ENCODE measurements at places on chromosomes 5 and 9.

DNA sequence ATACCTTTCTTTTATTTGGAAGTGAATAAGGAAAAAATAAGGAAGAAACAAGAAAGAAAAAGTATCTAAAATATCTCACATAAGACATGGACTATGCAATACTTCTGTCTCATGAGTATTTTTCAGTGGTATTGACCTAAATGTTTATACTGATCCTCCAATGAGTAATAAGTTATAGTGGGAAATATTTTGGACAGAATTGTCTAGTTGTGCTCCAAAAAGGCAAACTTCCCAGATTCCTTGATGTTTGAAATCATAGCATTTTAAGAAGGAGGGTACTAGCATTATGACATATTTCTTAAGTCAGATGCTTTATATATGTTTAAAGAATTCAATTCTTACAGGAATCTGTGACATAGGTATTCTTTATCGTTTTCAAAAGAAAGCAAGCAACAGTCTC lies 34.5 kb upstream of the BASP1 start:
- no peak for DNase-seq

- peak; percentile 90 for DNase-seq
Observed at GRCh38 chr9:108579757-108580439, 275.9 kb downstream of the ACTL7B start.

DNA sequence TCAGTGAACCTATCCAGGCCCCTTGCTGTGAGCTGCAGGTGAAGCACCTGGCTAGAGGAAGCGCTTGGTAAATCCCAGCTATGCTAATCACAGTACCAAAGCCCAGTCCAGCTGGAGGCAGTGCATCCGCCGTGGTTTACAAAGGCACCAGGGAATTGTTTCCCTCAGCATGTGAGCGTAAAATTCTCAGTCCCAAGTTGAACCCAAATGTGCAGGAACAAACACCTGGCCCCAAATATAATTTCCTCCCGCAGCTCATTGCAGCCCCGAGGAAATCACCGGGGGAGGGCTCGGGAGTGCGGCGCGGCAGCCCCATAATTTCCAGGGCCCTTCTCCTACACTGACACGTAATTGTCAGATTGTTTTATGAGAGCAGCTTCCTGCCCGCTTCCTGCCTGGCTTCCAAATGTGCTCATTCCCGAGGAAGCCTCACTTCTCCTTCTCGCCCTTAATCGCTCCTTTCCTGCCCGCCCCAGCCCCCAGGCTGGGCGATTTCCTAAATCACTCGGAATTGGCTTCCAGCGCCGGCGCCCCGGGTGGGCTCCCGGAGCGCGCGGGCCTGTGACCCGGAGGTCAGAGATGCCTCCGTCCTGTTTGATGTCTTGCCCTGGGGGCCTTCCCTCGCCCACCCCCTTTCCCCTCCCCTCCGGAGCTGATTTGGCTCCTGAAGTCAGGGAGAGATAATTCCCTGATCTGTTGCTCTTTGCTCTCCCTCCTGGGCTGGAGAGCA lies 134.4 kb downstream of the FGF1 start:
- DNase-seq: no peak

- DNase-seq: peak; percentile 6
Observed at GRCh38 chr5:115842089-115842935, 577 bp downstream of the AP3S1 start.

DNA sequence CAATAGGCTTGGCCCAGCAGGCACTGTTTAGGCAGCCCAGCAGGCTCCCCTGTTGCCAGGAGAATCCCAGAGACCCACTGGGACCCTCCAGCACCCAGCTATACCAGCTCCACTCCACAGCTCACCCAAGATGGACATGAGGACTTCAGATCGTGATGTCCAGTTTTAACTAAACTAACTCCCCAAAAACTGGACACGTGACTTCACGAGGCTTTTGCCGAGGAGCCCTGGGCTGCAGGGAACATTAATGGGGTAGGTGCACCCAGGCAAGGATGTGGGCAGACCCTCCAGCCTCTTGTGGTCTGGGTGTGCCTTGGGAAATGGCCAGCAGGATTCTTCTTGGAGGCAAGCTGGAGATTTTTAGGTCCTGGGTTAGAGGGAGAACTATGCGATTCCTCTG lies 8.9 kb upstream of the NKD2 start:
- DNase-seq: no peak

All from COLO829 (cell line).